Stimulated activated CD8-positive, alpha-beta memory T cell treated with anti-CD3 and anti-CD28 coated beads, Interleukin-7, amount 100 ng/mL, for 48 hours (primary cell): ENCODE measurements at places on chromosomes 6 and 20.

DNA sequence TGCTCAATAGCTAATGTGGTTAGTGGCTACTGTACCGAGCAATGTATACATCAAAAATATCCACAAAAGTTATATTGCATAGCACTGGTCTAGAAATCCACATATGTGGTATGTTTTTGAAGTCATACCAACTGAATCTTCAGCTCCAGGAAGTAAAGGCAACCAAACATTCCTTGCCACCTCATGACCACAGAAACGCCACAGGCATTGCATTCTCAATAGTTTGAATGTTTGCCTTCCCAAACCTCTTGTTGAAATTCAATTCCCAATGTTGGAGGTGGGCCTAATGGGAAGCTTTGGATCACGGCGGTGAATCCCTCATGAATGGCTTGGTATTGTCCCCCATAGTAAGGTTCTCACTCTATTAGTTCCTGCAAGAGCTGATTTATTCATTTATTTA is 18.2 kb upstream of the ZNF391 start:
- no peak for DNase-seq

- no peak for DNase-seq
These were observed 56.2 kb downstream of the ADNP start for GRCh38 chr20:50874758-50875665.

DNA sequence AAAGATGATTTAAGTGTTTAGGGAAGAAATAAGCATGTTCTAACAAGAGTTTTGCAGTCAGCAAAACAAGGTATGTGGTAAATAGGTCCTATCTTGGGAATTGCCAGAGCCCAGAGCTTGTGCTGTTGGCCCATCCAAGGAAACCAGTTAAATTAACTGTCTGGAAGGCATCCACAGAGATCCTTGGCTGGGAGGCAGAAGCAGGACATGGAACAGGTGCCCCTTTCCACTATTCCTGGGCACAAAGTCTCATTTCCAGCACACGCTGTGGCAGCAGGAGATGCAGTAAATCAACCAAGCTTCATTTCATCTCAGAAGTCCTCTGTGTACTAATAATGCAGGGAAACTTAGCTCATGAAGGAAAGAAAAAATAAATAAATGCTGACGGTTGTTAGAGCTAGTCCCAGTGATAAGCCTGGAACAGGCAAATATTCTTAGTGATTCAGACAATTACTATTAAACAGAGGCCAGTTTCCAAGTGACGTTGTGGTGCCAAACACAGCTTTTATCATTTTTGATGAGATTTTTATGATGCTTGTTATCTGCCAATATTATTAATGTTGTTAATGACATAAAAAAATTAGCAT is 39.8 kb upstream of the SNAP25 start:
- DNase-seq: no peak

DNA sequence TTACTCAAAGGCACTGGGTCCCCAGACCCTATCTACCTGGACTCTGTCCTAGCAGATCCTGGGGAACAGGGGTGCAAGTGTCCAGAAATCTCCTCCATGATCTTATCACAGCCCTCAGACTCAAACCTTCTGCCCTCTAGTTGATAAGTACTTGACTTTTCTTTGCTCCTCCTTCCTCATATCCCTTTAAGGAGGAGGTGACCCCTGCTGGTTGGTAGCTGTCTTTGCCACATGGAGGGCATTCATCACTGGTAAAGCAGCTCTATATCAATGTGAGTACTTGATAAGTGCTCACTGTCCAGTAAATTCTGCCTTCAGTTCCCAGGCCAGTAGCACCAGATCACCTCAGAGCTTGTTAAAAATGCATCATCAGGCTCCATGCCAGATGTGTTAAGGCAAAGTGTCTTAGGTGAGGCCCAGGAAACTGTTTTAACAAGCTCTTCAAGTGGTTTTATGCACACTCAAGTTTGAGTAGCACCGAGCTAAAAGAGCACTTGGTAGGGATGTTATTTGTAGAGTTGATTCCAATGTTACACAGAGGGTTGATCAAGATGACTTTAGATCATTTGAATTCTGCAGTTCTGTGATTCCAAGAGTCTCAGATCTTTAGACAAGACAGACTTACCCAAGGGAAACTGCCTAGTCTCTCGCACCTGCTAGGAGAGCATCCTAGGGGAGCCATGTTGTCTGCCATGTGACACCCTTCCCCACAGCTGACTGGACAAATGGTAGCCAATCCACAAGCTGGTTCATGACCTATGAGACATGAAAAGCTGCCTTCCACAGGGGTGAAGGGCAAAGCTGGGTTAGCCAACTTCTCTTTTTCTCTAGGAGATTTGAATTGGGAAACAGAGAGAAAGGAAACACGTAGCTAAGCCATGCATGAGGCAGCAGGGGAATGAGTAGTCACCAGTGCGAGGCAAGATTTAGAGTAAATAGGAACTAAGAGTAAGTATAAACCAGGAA is 18.6 kb downstream of the TREML2 start:
- DNase-seq: no peak
